T1000 (cell line): ENCODE measurements at places on chromosomes 4 and X.
A peak's percentile ranks its signal among the peaks of the same experiment; 100 is the strongest.

DNA sequence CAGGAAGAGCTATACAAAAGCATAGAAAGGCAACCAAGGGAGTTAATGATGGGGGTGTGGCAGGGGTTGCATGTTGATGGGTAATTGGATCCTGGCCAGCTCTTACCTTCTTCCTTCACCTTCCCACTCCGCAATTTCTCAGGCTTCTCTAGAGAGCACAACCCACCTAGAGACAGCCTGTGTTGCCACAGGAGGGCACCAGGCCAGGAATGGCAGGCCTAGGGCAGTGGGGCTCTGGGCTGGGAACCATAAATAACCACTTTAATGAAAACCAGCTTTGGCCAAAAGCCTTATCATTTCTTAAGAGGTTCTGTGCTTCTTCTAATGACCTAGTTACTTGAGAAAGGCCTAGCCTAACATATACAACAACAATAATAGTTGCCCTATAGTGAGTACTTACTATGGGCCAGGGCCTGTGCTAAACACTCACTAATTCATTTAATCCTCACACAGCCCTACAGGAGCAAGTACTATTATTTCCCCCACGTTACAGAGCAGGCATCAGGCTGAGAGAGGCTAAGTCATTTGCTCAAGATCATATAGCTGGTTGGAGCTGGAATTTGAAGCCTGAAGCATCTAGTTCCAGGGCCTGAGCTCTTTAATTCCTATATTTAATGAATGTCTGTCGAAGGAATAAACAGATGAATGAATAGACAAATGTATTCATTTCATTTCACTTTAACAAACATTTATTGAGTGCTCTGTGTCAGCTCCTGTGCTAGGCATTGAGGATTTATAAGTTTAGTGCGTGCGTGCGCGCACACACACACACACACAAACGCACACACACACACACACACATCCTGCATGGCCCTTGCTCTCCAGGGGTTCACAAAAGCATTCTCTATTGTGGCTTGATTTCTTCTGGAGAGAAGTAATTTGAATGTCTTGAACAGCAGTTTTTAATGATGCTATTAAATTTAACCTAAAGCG is 66.8 kb downstream of the RTL9 start:
- no peak for DNase-seq

GRCh38 chrX:153407736-153408135 is 3.5 kb upstream of the ZFP92 start:
- DNase-seq = no peak

- DNase-seq = peak; percentile 37
Measured at GRCh38 chr4:40321574-40322275, 13.4 kb upstream of the CHRNA9 start.

DNA sequence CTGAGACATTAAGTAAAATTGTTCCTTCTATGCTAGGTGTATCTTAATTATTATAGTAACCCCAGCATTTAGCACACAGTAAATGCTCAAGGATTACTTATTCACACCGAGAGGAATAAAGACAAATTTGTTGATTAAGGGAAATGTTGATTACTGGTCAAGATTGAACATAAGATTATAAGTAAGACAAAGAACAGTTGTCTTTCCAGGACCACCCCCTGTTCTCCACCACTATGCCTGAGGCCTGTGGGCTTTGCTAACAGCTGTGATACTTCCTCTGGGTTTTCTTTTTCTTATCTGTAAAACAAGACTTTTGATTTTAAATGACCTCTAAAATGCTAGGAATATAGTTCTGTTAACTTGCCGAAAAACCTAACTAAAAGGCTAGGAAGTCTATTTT is 128.0 kb downstream of the DCLK2 start:
- no peak for DNase-seq
